Immature natural killer cell (primary cell): ENCODE measurements at places on chromosomes 7 and 10. TPM values are rescaled to one million over a fixed set of nuclear protein-coding genes. Genes with fewer than 3 reads are reported as not detected.

The FBXO24 gene
- polyA plus RNA-seq = not detected

The ADAMTS14 gene
- 0.56 TPM for polyA plus RNA-seq

The NPS gene
- polyA plus RNA-seq = not detected

The TBC1D12 gene
- polyA plus RNA-seq = 0.64 TPM

GRCh38 chr7:87216701-87217508 lies 2.6 kb downstream of the TMEM243 start:
- no peaks in the 10 kb centered on the region for H3K27me3 ChIP-seq
- peak; percentile 21 for DNase-seq
- peak overlapping the region; percentile 90 for H3K27ac ChIP-seq
- no peaks in the 10 kb centered on the region for H3K36me3 ChIP-seq
- H3K4me3 ChIP-seq = peak overlapping the region; percentile 90
- H3K4me1 ChIP-seq = peaks cover 70% of the 10 kb centered on the region

DNA sequence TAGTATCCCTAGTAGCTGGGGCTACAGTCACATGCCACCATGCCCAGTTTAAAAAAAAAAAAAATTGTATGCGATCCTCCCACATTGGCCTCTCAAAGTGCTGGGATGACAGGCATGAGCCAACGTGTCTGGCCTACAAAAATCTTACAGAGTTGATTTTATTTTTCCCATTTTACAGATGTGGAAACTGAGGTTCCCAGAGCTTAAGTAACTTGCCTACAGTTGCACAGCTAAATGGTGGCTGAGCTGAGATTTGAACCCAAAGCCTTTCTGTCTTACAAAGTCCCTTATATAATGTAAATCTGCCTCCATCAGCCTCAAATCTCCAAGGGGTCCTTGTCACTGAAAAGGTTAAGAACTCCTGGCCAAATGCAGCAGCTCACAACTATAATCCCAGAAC lies 24.6 kb upstream of the LIMK1 start:
- no peak overlapping the region for H3K4me3 ChIP-seq
- H3K36me3 ChIP-seq = no peaks in the 10 kb centered on the region
- no peak for DNase-seq
- peaks cover 20% of the 10 kb centered on the region for H3K4me1 ChIP-seq

- no peak within 1 kb of the TSS for H3K27ac ChIP-seq
- H3K36me3 ChIP-seq = no peaks in the 10 kb centered on the region
- no peaks in the 10 kb centered on the region for H3K4me1 ChIP-seq
- no peak for DNase-seq
Measured at GRCh38 chr10:122699796-122700455, at the start of gene C10orf120. Gene C10orf120 (minus strand): TSS chr10:122699846. CDS start chr10:122699790, 56 bp downstream.

GRCh38 chr10:60417024-60417423 lies 27.3 kb upstream of the ANK3 start:
- H3K4me1 ChIP-seq = no peaks in the 10 kb centered on the region
- DNase-seq = no peak
- H3K27ac ChIP-seq = no peak overlapping the region
- peaks cover 4% of the 10 kb centered on the region for H3K27me3 ChIP-seq
- H3K4me3 ChIP-seq = no peak overlapping the region
- no peaks in the 10 kb centered on the region for H3K36me3 ChIP-seq

DNA sequence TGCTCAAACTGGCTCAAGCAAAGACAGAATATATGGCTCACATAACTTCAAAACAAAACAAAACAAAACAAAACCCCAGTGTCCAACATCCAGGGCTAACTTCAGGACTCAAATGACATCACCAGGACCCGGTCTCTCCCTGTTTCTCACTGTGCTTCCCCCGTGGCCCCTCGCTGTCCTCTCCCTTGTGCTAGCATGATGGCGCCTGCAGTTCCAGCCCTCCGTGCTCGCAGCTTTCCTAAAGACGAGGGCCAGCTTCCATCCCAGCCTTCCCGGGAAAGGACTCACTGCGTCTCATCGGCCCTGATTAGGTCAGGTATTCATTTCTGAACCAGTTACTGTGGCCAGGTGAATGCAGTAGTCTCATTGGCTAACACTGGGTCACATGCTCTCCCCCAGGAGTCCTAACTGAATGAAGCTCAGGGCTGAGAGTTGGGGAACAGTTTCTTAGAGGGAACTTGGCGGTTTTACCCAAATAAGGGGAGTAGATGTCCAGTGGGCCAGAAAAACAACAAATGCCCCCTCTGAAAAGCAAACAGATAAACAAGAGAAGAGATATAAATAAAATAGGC lies 33.0 kb upstream of the CTBP2 start:
- no peak overlapping the region for H3K4me3 ChIP-seq
- DNase-seq = no peak
- H3K27me3 ChIP-seq = peaks cover 7% of the 10 kb centered on the region
- no peaks in the 10 kb centered on the region for H3K36me3 ChIP-seq

DNA sequence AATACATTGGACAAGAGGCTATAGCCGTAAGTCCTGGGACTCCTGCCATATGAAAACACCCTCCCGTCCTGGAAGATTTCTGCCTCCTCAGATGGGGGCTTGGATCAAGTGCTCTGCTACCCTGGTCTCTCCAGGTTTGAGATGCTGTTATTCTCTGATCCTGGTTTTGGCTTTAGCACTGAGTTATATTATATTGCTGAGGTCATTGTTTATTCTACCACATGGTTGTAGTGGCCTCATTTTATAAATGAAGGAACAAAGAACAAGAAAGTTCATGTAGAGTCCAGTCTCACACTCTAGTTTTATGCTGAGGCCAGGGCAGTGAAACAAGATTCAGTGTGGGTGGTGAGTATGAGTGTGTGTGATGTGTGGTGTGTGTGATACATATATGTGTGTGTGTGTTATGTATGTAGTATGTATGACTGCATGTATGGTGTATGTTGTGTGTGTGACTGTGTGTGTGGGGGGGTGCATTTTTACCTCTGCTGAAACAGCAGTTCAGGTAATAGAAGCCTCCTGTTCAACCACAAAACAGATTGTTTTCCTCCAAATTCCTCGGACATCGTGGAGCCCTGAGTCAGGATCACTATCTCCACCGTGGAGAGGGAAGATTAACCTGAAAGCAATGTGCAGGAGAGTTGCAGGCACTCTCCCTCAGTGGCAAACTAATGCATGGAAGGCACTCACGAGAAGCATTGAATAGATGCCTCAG lies 80.7 kb downstream of the C7orf25 start:
- H3K36me3 ChIP-seq = no peaks in the 10 kb centered on the region
- H3K27ac ChIP-seq = no peak overlapping the region
- H3K27me3 ChIP-seq = peaks cover 8% of the 10 kb centered on the region
- no peak for DNase-seq

- no peak overlapping the region for H3K4me3 ChIP-seq
- H3K27me3 ChIP-seq = no peaks in the 10 kb centered on the region
- H3K36me3 ChIP-seq = no peaks in the 10 kb centered on the region
- H3K4me1 ChIP-seq = no peaks in the 10 kb centered on the region
- DNase-seq = no peak
Measured at GRCh38 chr10:47420305-47421056, 36.4 kb upstream of the ZNF488 start.

- H3K36me3 ChIP-seq = no peaks in the 10 kb centered on the region
- H3K4me3 ChIP-seq = no peak overlapping the region
- peaks cover 6% of the 10 kb centered on the region for H3K27me3 ChIP-seq
- H3K4me1 ChIP-seq = no peaks in the 10 kb centered on the region
- no peak for DNase-seq
Measured at GRCh38 chr7:155587486-155587885, 41.1 kb upstream of the CNPY1 start.

- no peak overlapping the region for H3K4me3 ChIP-seq
- H3K4me1 ChIP-seq = no peaks in the 10 kb centered on the region
- H3K36me3 ChIP-seq = no peaks in the 10 kb centered on the region
- H3K27ac ChIP-seq = no peak overlapping the region
- H3K27me3 ChIP-seq = no peaks in the 10 kb centered on the region
- DNase-seq = no peak
Measured at GRCh38 chr7:136709876-136710275, 158.6 kb upstream of the CHRM2 start.
